ENCODE measurements at places on chromosomes 7 and 10.

- peak; percentile 94 for DNase-seq
Observed at GRCh38 chr10:119370111-119370741, 162.9 kb downstream of the GRK5 start.

GRCh38 chr7:72159911-72160310 is 252.2 kb downstream of the CALN1 start:
- DNase-seq, result no peak

DNA sequence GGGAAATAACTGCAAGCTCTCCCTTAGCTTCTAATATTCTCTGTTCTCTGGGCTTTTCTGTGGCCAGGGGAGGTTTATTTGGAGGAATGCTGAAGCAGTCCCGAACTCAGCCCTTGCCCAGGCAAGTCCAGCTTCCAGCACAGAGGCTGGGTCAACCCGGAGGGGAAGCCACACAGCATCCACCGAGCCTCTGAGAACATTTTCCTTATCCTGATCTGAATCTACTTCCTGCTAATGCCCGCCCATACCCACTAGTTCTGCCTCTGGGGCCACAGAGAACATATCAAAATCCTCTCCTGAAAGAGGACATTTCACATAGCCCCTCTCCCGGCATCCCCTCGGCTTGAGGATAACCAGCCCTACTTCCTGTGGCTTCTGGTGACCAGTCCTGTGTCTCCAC is 31.1 kb downstream of the SH3PXD2A start:
- no peak for DNase-seq

DNA sequence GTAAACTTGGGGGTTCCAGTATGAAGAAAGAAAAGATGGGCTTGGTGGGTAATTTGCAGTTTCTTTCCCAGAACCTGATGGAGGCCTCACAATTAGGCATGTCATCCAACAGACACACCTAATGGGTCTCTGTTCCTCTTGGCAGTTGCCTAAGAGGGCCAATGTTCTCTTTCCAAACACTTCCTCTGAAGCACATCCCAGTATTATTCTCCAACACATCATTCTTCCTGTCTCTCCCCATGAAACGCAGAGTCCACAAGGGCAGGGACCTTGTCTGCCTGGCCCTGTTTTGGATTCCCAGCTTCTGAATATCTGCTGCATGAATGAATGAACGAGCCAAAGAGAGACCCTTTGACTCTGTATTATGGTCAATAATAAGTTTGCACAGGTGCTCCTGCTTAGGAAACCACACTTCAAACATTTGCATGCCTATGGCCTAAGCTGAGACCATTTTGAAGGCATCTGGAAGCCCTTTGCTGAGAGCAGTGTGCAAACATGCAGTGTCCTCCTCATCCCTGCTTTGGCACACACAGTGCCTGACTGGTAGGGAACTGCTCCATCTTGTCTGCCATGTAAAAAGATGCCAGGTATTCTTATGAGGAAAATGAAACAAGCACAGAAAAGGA is 100.9 kb upstream of the CHST15 start:
- DNase-seq, result no peak

- DNase-seq, result no peak
Observed at GRCh38 chr7:20892776-20893175, 106.1 kb upstream of the SP8 start.

- no peak for DNase-seq
Observed at GRCh38 chr7:101177644-101178043, 2.4 kb downstream of the NAT16 start.

DNA sequence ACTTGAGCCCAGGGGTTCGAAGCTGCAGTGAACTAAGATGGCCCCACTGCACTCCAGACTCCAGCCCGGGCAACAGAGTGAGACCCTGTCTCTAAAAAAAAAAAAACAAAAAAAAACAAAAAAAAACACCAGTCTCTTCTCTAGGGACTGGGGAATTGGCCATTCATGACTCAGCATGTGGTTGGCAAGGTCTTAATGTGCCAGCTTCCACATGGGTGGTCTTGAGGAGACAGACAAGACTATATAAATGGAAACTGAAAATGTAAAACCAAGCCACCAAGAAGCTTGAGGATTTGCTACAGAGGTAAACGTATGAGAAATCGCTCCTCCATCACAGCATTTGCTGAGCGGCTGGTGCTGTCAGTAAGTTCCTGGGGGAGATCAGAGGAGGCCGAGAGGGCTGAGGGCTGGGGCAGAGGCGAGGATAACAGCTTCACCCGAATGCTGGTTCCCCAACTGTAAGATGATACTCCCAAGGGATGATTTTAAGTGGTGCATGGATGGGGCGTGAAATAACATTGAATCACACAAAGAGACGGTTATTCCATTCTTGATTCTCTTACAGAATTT is 128.7 kb downstream of the C10orf105 start:
- no peak for DNase-seq

- DNase-seq, result no peak
Observed at GRCh38 chr10:29257784-29258135, 31.1 kb upstream of the LYZL1 start.

- DNase-seq, result peak; percentile 82
Observed at GRCh38 chr10:132946-133898, 2.0 kb upstream of the ZMYND11 start.

DNA sequence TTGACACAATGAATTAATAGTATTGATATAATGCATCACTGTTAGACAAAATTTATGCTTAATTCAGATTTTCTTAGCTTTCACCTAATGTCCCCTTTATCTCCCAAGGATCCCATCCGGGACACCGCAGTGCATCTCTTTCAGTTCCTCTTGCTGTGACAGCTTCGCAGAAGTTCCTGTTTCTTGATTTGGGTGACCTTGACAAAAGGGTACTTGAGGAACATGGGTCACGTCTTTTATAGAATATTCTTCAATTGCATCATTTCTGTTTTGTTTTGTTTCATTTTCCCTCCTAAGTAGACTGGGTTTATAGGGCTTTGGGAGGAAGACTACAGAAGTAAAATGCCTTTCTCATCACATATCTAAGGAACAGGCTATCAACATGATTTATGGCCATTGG is 453.2 kb downstream of the DPP6 start:
- no peak for DNase-seq

GRCh38 chr7:16086743-16087142 is 334.6 kb downstream of the CRPPA start:
- DNase-seq, result no peak

- DNase-seq, result no peak
Observed at GRCh38 chr10:33498391-33498891, 164.0 kb upstream of the NRP1 start.

- no peak for DNase-seq
Observed at GRCh38 chr10:73763343-73763742, 18.5 kb upstream of the CHCHD1 start.

DNA sequence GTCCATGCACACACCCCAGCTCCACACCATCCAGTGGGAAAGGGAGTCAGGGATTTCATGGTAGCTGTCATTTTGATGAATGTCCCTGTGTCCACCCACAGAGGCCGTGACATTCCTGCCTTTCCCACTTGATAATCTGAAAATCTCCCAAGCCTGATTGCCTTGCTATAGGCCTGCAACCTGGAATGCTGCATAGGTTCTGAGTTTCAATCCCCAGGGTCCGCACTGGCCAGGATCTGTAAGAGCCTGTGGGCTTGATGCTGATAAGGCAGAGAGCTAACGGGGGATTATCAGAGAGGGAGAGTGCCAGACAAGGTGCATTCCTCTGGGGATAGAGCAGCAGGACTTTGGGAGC is 57.5 kb downstream of the RBM20 start:
- DNase-seq, result no peak

- no peak for DNase-seq
Observed at GRCh38 chr10:71344154-71344925, 25.3 kb downstream of the SLC29A3 start.

- DNase-seq, result no peak
Observed at GRCh38 chr7:77330169-77330882, 85.8 kb downstream of the GSAP start.

GRCh38 chr10:63976538-63976937 is 455.3 kb downstream of the REEP3 start:
- DNase-seq, result peak; percentile 50

GRCh38 chr7:116258734-116259133 is 48.4 kb downstream of the TES start:
- DNase-seq, result peak; percentile 89

GRCh38 chr7:159105832-159106811 is 38.5 kb downstream of the VIPR2 start:
- no peak for DNase-seq

DNA sequence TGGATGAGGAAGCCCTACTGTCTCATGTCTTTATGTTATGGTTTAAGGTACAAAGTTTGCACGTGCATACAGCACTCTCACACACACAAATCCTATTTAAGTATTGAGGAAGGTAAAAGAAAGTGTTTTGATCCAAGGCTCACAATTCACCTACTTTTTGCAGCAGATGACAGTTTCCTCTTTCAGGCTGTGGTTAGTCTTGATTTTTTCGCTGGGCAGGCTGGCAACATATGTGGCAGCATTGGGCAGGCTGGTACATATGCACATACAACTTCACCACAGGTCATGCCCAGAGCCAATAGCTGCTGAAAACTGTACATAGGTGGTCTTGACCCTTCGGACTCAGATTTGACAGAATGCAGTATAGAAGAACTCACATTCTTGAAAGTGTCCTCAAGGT is 29.1 kb upstream of the SDHAF3 start:
- DNase-seq, result no peak

GRCh38 chr10:69846293-69846921 is 44.7 kb downstream of the COL13A1 start:
- DNase-seq, result no peak

- peak; percentile 87 for DNase-seq
Observed at GRCh38 chr10:74244097-74244685, 93.2 kb downstream of the ADK start.

- DNase-seq, result peak; percentile 47
Observed at GRCh38 chr10:119305860-119306513, 98.6 kb downstream of the GRK5 start.

GRCh38 chr10:11772575-11773288 is 30.6 kb downstream of the ECHDC3 start:
- no peak for DNase-seq

- no peak for DNase-seq
Observed at GRCh38 chr7:41436139-41436538, 266.8 kb downstream of the INHBA start.

DNA sequence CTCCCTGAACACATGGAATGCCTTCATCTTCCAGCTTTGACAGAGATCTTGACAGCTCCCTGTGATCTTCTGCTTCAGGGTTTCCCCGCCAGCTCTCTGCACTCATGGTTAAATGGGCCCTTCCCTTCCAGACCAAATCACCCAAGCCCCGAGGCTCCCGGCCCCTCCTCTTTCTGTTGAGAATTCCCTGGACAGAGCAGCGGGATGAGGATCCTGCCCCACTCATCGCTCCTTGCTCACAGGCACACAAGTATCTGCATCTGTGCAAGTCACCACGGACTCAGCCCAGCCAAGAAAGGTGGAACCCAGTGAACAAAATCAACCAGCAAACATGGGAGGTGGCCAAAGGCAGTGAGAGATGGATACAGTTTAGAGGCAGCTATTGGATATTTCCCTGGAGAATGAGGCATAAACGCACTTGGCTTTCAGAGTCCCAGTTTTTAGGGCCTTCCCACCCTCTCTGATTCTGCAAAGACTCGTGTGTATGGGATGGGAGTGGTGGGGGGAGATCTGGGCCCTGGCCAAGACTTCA is 37.7 kb upstream of the CXCL12 start:
- no peak for DNase-seq

DNA sequence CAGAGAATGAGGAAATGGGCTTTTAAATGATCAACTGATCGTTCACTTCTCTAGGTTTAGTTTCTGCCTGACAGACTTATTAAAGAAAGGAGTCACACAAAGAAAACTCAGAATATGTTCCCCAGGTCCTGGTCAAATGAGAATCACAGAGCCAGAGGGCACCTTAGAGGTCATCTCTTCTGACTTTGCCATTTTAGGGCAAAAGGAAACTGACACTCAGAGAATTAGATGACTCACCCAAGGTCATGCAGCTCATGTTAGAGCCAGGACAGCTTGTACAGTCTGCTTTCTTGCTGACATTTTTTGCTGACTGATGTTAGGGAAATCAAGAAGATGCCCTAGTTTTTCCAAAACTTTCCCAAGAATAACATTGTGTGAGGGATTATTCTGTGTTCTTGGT is 312.7 kb upstream of the SP8 start:
- DNase-seq, result no peak

DNA sequence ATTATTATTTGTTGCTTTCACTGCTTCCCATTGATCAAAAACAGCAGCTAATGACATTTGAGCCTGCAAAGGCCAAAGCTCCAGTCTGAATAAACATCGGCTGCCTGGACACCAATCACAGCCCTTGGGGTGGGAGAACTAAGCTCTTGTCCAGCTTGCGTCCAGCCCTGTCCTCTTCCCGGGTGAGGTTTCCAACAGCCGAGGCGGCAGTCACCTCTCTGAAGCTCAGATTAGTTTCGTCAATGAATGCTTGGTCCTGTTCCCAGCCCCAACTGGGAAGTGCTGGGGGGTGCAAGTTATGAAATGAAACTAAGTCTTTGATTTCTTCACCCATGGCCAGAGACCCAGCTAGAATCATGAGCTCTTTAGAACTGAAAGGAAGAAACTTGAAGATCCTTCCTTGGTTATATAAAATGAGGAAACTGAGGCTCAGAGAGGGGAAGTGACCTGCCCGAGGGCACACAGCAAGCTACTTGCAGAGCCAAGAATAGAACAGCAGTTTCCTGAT is 114.0 kb upstream of the TCF7L2 start:
- no peak for DNase-seq

DNA sequence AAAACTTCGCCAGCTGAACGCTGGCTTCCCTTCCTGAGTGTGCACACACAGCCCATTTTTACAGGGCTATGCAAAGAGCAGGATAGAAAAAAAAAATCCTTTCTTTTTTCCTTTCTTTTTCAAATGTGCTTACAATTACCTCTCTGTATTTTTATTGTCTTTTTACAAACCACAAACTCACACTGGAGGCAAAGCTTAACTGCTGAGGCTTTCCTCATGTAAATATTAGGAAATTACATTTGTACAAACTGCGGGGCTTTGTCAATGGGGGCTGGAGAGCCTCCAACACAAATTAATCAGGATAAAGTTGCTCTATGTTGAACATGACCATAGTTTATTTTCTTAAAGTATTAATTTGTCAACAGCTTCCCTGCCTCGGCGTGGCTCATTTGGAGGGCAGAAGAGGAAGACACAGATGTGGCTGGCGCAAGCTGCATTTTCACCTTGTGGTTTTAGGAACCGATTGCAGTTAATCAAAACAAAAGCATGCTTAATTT is 411.7 kb upstream of the MKI67 start:
- DNase-seq, result no peak

GRCh38 chr10:96271016-96271815 is at the start of gene BLNK:
BLNK (minus strand) TSS chr10:96271569; CDS start chr10:96271398, 171 bp downstream.
- peak; percentile 70 for DNase-seq

Data from adipocyte (in vitro differentiated cells).